ENCODE measurements at places on chromosomes 7 and 10. TPM values are rescaled to one million over a fixed set of nuclear protein-coding genes. Genes with fewer than 3 reads are reported as not detected.

GRCh38 chr7:111092406-111093236 lies 1.7 kb downstream of the LRRN3 start:
- DNase-seq: no peak

- DNase-seq: no peak
Measured at GRCh38 chr10:70306886-70307520, 23.2 kb upstream of the NPFFR1 start.

CYP3A4 gene
- total RNA-seq: 0.26 TPM

GRCh38 chr10:34430685-34431084 lies 384.4 kb downstream of the PARD3 start:
- DNase-seq: no peak

Data from mesenteric fat pad (tissue), 1 donor.